Adrenal gland (tissue), 19 donors: ENCODE measurements at places on chromosomes 12 and 14. TPM values are rescaled to one million over a fixed set of nuclear protein-coding genes. Genes with fewer than 3 reads are reported as not detected.

RNASE7 gene
- not detected for total RNA-seq

BEGAIN gene
- total RNA-seq, result 3.0 TPM

SYNE2 gene
- total RNA-seq, result 45.6 TPM

PTPRB gene
- 46.3 TPM for total RNA-seq

- no peaks in the 10 kb centered on the region for H3K4me1 ChIP-seq
- no peak for DNase-seq
Observed at GRCh38 chr12:115708801-115709200, 568.7 kb downstream of the MED13L start.

GRCh38 chr12:111616177-111616623, 17.1 kb upstream of the ATXN2 start:
- peaks cover 4% of the 10 kb centered on the region for H3K4me1 ChIP-seq
- no peaks in the 10 kb centered on the region for H3K36me3 ChIP-seq
- H3K27ac ChIP-seq, result peak overlapping the region; percentile 73
- H3K4me3 ChIP-seq, result no peak overlapping the region

GRCh38 chr14:101761881-101762529, 496 bp downstream of the PPP2R5C start:
- H3K27me3 ChIP-seq, result no peaks in the 10 kb centered on the region
- H3K27ac ChIP-seq, result peak overlapping the region; percentile 78
- DNase-seq, result peak; percentile 63
- H3K4me3 ChIP-seq, result peak overlapping the region; percentile 40
- H3K36me3 ChIP-seq, result no peaks in the 10 kb centered on the region

DNA sequence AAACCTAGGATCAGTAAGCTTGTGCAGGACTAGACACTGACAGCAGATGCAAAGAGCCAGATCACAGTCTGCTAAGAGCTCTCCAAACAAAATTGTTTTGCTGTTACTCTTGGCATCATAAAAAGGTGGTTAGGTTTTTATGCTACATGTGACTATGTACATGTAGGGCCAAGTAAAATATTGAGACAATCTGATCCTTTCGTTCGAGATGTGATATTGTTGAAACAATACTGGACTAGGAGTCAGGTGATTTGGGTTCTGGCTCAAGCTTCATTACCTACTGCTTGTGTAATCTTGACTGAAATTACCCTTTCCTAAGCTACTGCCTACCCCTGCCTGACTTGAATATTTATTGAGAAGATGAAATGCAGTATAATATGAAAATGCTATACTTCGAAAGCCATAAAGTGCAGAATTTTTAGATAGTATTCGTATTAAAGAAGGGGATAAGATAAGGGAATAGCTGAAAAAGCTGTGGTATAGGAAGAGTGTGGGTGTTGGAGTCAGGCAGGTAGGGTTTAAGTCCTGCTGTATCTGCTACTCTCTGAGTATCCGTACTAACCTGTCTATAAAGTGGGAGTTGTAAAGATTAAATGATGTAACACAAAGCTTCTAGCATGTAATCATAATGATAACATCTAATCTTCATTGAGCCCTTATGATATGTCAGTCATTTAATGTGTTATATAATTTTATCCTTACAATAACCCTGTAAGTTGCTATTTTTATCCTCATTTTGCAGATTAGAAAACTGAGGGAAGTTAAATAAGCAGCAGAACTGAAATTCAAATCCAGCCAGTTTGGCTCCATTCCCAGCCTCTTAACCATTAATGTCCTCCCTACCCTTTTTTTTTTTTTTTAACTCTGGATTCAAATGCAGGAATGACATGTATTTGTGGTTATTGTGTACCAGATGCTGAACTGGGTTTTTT, 38.6 kb upstream of the ATF1 start:
- no peak for DNase-seq
- H3K4me1 ChIP-seq, result peaks cover 15% of the 10 kb centered on the region
- no peak overlapping the region for H3K4me3 ChIP-seq
- peaks cover 89% of the 10 kb centered on the region for H3K36me3 ChIP-seq

- H3K4me1 ChIP-seq, result peaks cover 2% of the 10 kb centered on the region
- no peak for DNase-seq
- H3K4me3 ChIP-seq, result no peak overlapping the region
- no peaks in the 10 kb centered on the region for H3K27me3 ChIP-seq
- no peak overlapping the region for H3K27ac ChIP-seq
- H3K36me3 ChIP-seq, result no peaks in the 10 kb centered on the region
Observed at GRCh38 chr12:92089559-92089958, 56.1 kb downstream of the BTG1 start.

GRCh38 chr12:121776190-121777098, 17.0 kb downstream of the RHOF start:
- DNase-seq, result peak; percentile 78
- no peak overlapping the region for H3K27ac ChIP-seq
- H3K4me1 ChIP-seq, result peaks cover 12% of the 10 kb centered on the region
- H3K36me3 ChIP-seq, result no peaks in the 10 kb centered on the region
- no peak overlapping the region for H3K4me3 ChIP-seq
- no peaks in the 10 kb centered on the region for H3K27me3 ChIP-seq

DNA sequence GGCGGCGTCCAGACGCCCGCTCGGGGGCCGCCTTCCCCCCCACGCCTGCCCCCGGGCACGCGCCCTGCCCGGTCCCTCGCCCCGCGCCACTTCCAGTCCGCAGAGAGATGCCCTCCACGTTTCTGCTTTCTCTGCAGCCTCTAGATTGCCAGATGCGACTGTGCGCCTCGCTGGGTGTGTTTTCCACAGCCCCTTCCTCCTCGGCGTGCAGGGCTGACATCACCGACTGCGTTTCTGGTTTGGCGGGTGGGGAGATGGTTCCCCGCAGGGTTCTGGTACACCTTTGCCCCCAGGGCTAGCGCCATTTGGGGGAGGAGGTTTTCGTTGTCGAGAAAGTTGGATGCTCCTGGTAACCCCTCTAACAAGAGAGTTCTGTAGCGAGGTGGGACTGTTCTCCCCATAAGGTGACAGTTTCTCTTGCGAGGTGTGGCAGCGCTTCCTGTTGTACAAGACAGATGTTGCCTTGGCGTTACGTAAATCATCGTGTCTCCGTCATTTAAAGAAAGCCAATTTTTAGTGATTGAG, 1.5 kb downstream of the CALM1 start:
- DNase-seq, result peak; percentile 79
- H3K4me1 ChIP-seq, result peaks cover 32% of the 10 kb centered on the region
- peaks cover 32% of the 10 kb centered on the region for H3K36me3 ChIP-seq
- H3K27ac ChIP-seq, result peak overlapping the region; percentile 86

DNA sequence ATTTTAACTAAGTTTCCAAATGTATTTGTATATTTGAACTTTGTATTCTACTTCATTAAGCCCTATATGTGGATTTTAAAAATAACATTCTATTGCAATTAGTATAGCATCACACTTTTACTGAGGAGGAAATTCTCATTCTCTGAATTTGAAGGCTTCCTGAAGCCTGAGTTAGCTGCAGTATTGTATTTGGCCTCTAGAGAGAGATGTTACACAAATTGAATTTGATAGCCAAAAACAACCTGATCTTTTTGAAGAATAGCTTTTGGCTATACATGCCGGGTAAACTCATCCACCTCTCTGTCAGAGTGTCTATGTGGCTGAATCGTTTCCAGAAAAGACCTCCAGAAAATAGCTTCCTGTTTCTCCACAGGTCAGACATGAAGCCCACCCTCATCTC, 316.5 kb upstream of the OR4E1 start:
- no peak for DNase-seq
- H3K36me3 ChIP-seq, result no peaks in the 10 kb centered on the region
- no peak overlapping the region for H3K27ac ChIP-seq
- no peak overlapping the region for H3K4me3 ChIP-seq
- no peaks in the 10 kb centered on the region for H3K4me1 ChIP-seq

DNA sequence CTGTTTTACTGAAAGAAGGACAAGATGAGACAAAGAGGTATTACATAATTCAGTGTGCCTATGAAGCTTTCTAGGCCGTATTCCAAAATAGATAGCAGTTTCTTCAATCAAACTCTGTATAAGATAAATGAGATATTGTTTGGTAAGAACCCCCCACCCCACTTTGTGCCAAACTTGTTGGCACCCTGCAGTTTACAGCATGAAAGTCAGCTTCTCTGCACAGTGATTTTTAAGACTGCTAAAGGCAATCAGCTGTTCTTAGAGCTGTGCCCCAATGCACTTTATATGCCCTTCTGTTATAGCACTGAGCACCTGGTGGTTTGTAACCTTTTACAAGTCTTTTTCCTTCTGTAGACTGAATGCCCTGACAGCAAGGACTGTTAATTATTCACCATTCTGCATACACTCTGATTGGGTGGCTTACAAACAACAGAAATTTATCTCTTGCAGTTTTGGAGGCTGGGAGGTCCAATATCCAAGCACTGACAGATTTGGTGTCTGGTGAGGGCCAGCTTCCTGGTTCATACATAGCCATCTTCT, 76.7 kb downstream of the ANO4 start:
- H3K27ac ChIP-seq, result no peak overlapping the region
- H3K4me1 ChIP-seq, result no peaks in the 10 kb centered on the region
- H3K36me3 ChIP-seq, result no peaks in the 10 kb centered on the region

DNA sequence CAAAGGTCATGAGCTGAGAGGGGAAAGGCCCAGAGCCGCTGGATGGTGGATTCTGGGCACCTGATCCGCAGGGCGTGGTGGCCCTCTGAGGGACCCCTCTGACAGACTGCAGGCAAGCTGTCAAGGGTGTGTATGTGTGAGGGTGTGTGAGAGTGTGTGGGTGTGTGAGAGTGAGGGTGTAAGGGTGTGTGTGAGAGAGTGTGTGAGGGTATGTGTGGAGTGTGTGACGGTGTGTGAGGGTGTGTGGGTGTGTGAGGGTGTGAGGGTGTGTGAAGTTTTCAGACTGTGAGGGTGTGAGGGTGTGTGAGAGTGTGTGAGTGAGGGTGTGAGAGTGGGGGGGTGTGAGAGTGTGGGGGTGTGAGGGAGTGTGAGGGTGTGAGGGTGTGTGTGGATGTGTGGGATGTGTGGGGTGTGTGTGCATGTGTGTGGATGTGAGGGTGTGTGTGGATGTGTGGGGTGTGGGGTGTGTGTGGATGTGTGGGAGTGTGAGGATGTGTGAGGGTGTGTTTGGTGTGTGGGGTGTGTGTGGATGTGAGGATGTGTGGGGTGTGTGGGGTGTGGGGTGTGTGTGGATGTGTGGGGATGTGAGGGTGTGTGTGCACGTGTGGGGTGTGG, 156.7 kb downstream of the TMEM121 start:
- H3K36me3 ChIP-seq, result no peaks in the 10 kb centered on the region
- no peaks in the 10 kb centered on the region for H3K27me3 ChIP-seq
- no peak overlapping the region for H3K27ac ChIP-seq
- H3K4me3 ChIP-seq, result no peak overlapping the region
- DNase-seq, result no peak
- no peaks in the 10 kb centered on the region for H3K4me1 ChIP-seq

DNA sequence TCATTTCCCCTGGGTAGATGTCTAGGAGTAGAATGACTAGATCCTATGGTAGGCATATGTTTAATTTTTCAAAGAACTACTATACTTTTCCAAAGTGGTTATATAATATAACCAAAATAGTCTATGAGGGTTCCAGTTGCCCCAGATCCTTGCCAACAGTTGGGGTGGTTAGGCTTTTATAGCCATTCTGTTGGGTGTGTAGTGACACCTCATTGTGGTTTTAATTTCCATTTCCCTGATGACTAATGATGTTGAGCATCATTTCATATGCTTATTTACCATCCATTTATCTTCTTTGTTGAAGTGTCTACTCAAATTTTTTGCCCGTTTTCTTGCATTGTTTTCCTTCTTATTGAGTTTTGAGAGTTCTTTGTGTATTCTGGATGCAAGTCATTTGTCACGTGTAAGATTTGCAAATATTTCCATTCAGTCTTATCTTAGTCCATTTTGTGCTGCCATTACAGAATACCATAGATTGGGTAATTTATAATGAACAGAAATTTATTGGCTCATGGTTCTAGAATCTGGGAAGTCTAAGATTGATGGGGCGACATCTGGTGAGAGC, 4.7 kb downstream of the SYNE2 start:
- H3K4me3 ChIP-seq, result no peak overlapping the region
- H3K4me1 ChIP-seq, result peaks cover 4% of the 10 kb centered on the region
- DNase-seq, result no peak
- H3K27me3 ChIP-seq, result no peaks in the 10 kb centered on the region
- no peaks in the 10 kb centered on the region for H3K36me3 ChIP-seq

GRCh38 chr12:11621797-11622423, 27.6 kb upstream of the ETV6 start:
- DNase-seq, result peak; percentile 60
- no peak overlapping the region for H3K27ac ChIP-seq
- no peaks in the 10 kb centered on the region for H3K4me1 ChIP-seq
- no peaks in the 10 kb centered on the region for H3K36me3 ChIP-seq

GRCh38 chr12:7374423-7375144, 69.4 kb downstream of the CD163L1 start:
- no peak overlapping the region for H3K4me3 ChIP-seq
- peak; percentile 58 for DNase-seq
- no peaks in the 10 kb centered on the region for H3K4me1 ChIP-seq
- H3K27me3 ChIP-seq, result no peaks in the 10 kb centered on the region
- no peak overlapping the region for H3K27ac ChIP-seq
- H3K36me3 ChIP-seq, result no peaks in the 10 kb centered on the region

DNA sequence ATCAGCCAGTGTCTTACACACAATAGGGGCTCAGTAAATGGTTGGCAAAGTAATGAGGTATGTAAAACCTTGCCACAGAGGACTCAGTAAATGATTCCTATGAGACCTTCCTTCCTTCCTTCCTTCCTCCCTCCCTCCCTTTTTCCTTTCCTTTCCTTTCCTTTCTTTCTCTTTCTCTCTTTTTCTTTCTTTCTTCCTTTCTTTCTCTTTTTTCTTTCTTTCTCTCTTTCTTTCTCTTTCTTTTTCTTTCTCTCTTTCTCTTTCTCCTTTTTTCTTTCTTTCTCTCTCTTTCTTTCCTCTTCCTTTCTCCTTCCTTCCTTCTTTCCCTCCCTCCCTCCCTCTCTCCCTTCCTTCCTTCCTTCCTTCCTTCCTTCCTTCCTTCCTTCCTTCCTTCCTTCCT, 7.5 kb downstream of the SDS start:
- no peak overlapping the region for H3K4me3 ChIP-seq
- DNase-seq, result no peak
- H3K27me3 ChIP-seq, result no peaks in the 10 kb centered on the region
- no peak overlapping the region for H3K27ac ChIP-seq
- H3K4me1 ChIP-seq, result no peaks in the 10 kb centered on the region

DNA sequence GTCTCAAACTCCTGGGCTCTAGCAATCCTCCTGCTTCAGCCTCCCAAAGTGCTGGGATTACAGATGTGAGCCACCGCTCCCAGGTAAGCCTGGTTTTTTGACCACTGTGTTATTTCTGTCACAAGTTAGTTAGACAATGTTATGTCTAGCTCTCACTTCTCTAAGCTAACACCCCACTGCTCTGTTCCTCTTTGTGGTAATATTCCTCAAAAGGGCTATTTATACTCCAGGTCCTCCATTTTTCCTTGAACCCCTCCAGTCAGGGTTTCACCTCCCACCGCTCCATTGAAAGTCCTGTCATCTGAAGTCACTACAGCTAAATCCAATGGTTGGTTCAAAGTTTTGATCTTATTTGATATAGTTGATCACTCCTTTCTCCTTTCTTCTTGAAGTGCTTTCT, 5.1 kb downstream of the IRAK3 start:
- no peak overlapping the region for H3K4me3 ChIP-seq
- no peak for DNase-seq
- peaks cover 21% of the 10 kb centered on the region for H3K4me1 ChIP-seq
- no peaks in the 10 kb centered on the region for H3K27me3 ChIP-seq
- no peaks in the 10 kb centered on the region for H3K36me3 ChIP-seq

GRCh38 chr12:26370098-26370497, 174.7 kb downstream of the SSPN start:
- H3K4me1 ChIP-seq, result no peaks in the 10 kb centered on the region
- no peak for DNase-seq
- H3K36me3 ChIP-seq, result no peaks in the 10 kb centered on the region
- no peaks in the 10 kb centered on the region for H3K27me3 ChIP-seq

GRCh38 chr12:92434607-92435025, 268.2 kb upstream of the PLEKHG7 start:
- no peaks in the 10 kb centered on the region for H3K36me3 ChIP-seq
- no peaks in the 10 kb centered on the region for H3K27me3 ChIP-seq
- peaks cover 8% of the 10 kb centered on the region for H3K4me1 ChIP-seq
- no peak for DNase-seq
- H3K4me3 ChIP-seq, result no peak overlapping the region
- no peak overlapping the region for H3K27ac ChIP-seq
